ENCODE measurements at places on chromosomes 2 and 18.

DNA sequence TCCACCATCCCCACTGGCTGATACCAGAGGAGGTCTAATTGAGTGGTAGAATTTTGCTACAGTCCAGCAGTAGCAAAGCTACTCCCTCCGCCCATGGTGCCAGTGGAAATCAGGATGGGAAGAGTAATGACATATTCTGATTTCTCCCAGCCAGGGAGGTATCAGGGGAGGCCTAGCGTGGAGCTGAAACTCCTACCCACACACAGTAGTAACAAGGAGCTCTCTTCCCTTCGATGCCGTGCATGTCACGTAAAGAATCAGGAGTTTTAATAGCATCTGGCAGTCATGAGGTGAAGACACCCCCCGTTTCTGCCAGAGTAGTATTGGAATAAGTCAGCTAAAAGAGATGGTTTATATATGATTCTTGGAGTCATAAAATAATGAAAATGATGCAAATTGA is 786.8 kb upstream of the DDX18 start:
- no peaks in the 10 kb centered on the region for H3K4me1 ChIP-seq
- no peak for DNase-seq
- H3K4me3 ChIP-seq: no peak overlapping the region

GRCh38 chr2:11500702-11501303 is 33.0 kb upstream of the GREB1 start:
- peaks cover 23% of the 10 kb centered on the region for H3K27me3 ChIP-seq
- DNase-seq: no peak
- H3K36me3 ChIP-seq: no peaks in the 10 kb centered on the region
- H3K4me3 ChIP-seq: peak overlapping the region; percentile 9
- H3K4me1 ChIP-seq: peaks cover 6% of the 10 kb centered on the region
- H3K27ac ChIP-seq: no peak overlapping the region

DNA sequence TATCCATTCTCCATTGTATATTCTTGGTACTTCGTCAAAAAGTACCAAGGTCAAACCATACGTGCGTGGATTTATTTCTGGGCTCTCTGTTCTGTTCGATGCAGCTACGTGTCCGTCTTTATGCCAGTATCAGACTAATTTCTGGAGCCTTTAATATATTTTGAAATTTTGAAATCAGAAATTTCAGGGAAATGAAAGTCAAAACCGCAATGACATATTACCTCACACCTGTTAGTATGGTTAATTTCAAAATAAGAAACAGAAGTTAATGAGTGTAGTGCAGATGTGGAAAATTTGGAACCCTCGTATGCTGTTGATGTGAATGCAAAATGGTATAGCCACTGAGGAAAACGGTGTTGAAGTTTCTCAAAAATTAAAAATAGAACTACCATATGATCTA is 156.1 kb upstream of the TRIB2 start:
- H3K4me3 ChIP-seq: no peak overlapping the region
- H3K27ac ChIP-seq: no peak overlapping the region
- H3K4me1 ChIP-seq: peaks cover 18% of the 10 kb centered on the region
- H3K36me3 ChIP-seq: no peaks in the 10 kb centered on the region

- no peaks in the 10 kb centered on the region for H3K36me3 ChIP-seq
- H3K27me3 ChIP-seq: peaks cover 3% of the 10 kb centered on the region
- no peaks in the 10 kb centered on the region for H3K4me1 ChIP-seq
- H3K27ac ChIP-seq: no peak overlapping the region
Measured at GRCh38 chr2:145226901-145227300, 707.0 kb upstream of the ZEB2 start.

GRCh38 chr2:60641811-60642788 is 88.6 kb upstream of the BCL11A start:
- H3K27me3 ChIP-seq: no peaks in the 10 kb centered on the region
- H3K27ac ChIP-seq: no peak overlapping the region
- no peaks in the 10 kb centered on the region for H3K4me1 ChIP-seq
- no peak overlapping the region for H3K4me3 ChIP-seq
- DNase-seq: no peak

- no peak for DNase-seq
- H3K36me3 ChIP-seq: no peaks in the 10 kb centered on the region
- peak overlapping the region; percentile 31 for H3K27ac ChIP-seq
- H3K4me3 ChIP-seq: no peak overlapping the region
Measured at GRCh38 chr2:170813611-170814532, 2.8 kb upstream of the GAD1 start.

GRCh38 chr2:85665264-85665937 is 2.6 kb downstream of the SFTPB start:
- no peaks in the 10 kb centered on the region for H3K36me3 ChIP-seq
- no peaks in the 10 kb centered on the region for H3K27me3 ChIP-seq
- no peak overlapping the region for H3K4me3 ChIP-seq

GRCh38 chr2:74239346-74239745 is 40.9 kb downstream of the MTHFD2 start:
- no peaks in the 10 kb centered on the region for H3K27me3 ChIP-seq
- no peak overlapping the region for H3K4me3 ChIP-seq
- H3K4me1 ChIP-seq: no peaks in the 10 kb centered on the region
- H3K27ac ChIP-seq: no peak overlapping the region
- H3K36me3 ChIP-seq: no peaks in the 10 kb centered on the region
- DNase-seq: no peak

DNA sequence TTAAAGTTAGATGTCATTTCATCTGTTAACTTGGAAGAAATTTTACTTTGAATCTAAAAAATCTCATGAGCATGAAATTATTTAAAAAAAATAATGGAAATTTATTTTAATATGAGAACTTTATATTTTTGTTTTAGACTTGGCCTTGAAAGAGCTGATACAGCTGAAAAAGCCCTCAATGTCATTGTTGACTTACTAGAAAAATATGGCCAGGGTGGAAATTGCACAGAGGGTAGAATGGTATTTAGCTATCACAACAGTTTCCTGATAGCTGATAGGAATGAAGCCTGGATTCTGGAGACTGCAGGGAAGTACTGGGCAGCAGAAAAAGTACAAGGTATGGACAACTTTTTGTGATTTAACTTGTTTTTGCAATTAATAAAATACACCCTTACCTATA is 5.3 kb downstream of the SCRN3 start:
- H3K27ac ChIP-seq: no peak overlapping the region
- no peaks in the 10 kb centered on the region for H3K27me3 ChIP-seq
- no peak for DNase-seq
- peaks cover 3% of the 10 kb centered on the region for H3K4me1 ChIP-seq
- H3K4me3 ChIP-seq: no peak overlapping the region

DNA sequence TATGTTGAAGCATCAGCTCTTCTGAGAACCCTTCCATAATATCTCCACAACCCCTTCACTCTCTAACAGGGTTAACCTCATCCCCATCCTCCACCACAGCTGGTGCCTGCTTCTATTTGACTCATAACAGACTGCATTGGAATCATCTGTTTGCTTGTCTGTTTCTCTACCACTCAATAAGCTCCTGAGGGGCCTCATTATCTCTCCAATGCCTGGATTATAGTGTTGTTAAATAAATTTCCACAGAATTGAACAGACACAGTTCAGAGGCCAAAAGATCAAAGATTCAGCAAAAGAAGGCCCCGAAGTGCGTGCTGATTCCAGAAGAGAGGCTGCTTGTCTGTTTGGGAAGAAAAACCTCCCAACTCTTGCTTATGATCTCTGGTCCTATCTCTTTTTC is 33.7 kb upstream of the FAM98A start:
- H3K27ac ChIP-seq: no peak overlapping the region
- no peak overlapping the region for H3K4me3 ChIP-seq
- H3K36me3 ChIP-seq: no peaks in the 10 kb centered on the region
- H3K27me3 ChIP-seq: peaks cover 2% of the 10 kb centered on the region

GRCh38 chr18:13494871-13495445 is 231.4 kb downstream of the FAM210A start:
- H3K4me3 ChIP-seq: no peak overlapping the region
- H3K27me3 ChIP-seq: no peaks in the 10 kb centered on the region
- no peak for DNase-seq
- H3K27ac ChIP-seq: no peak overlapping the region
- no peaks in the 10 kb centered on the region for H3K4me1 ChIP-seq

GRCh38 chr18:42929857-42930256 is 185.6 kb downstream of the RIT2 start:
- H3K27me3 ChIP-seq: no peaks in the 10 kb centered on the region
- no peak overlapping the region for H3K4me3 ChIP-seq
- no peaks in the 10 kb centered on the region for H3K4me1 ChIP-seq

GRCh38 chr18:34809451-34810072 is 99.5 kb downstream of the DTNA start:
- H3K4me1 ChIP-seq: peaks cover 17% of the 10 kb centered on the region
- H3K27me3 ChIP-seq: peaks cover 2% of the 10 kb centered on the region
- DNase-seq: no peak
- H3K27ac ChIP-seq: no peak overlapping the region
- no peaks in the 10 kb centered on the region for H3K36me3 ChIP-seq

- H3K36me3 ChIP-seq: peaks cover 15% of the 10 kb centered on the region
- no peak for DNase-seq
- H3K27me3 ChIP-seq: no peaks in the 10 kb centered on the region
- H3K4me3 ChIP-seq: no peak overlapping the region
- peaks cover 9% of the 10 kb centered on the region for H3K4me1 ChIP-seq
Measured at GRCh38 chr2:199940373-199940772, 14.9 kb downstream of the TYW5 start.

GRCh38 chr2:3214806-3215404 is 162.7 kb downstream of the EIPR1 start:
- H3K4me1 ChIP-seq: peaks cover 40% of the 10 kb centered on the region
- H3K27me3 ChIP-seq: no peaks in the 10 kb centered on the region
- H3K36me3 ChIP-seq: peaks cover 28% of the 10 kb centered on the region
- peak overlapping the region; percentile 55 for H3K4me3 ChIP-seq
- H3K27ac ChIP-seq: peak overlapping the region; percentile 94
- DNase-seq: no peak

DNA sequence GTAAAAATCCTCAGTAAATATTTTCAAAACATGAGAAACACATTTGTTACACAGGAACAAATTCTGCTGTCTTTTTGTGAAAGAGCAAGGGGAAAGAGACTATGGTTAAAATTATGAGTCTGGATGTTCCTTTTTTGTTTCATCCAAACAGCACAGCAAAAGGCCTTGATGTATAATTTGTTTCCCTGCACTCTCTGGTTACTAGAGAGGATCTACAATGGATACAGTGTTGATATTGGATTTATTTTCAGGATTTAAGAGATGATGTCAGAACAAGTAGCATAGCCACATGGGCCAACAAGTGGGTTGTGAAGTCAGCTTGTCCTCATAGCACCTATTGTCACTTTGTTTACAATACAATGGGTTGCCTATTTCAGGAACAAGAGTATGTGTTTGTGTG is 11.3 kb upstream of the ERBB4 start:
- no peaks in the 10 kb centered on the region for H3K4me1 ChIP-seq
- H3K4me3 ChIP-seq: no peak overlapping the region
- no peak overlapping the region for H3K27ac ChIP-seq
- peaks cover 12% of the 10 kb centered on the region for H3K27me3 ChIP-seq

DNA sequence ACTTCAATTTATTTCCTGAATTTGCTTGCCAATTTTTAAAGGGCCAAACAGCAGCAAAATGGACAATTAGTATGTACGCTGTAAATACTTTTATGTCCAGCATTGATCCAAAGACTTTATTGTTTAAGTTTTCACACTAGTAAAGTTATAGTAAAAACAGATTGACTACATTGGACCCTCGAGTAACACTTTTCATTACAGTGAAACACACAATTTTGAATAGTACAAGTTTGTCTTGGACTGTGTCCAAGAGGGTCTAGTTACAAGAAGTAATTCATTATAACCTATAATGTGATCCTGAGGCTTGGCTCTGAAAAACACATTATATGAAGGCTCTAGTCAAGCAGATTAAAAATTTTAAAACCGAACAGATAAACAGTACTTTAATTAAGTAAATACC is 11.4 kb upstream of the RBBP8 start:
- DNase-seq: no peak
- no peaks in the 10 kb centered on the region for H3K36me3 ChIP-seq
- no peak overlapping the region for H3K4me3 ChIP-seq
- no peaks in the 10 kb centered on the region for H3K4me1 ChIP-seq
- no peak overlapping the region for H3K27ac ChIP-seq
- H3K27me3 ChIP-seq: no peaks in the 10 kb centered on the region

GRCh38 chr18:62848946-62849345 is 133.6 kb downstream of the PHLPP1 start:
- H3K4me1 ChIP-seq: peaks cover 16% of the 10 kb centered on the region
- no peak overlapping the region for H3K27ac ChIP-seq
- no peak overlapping the region for H3K4me3 ChIP-seq

DNA sequence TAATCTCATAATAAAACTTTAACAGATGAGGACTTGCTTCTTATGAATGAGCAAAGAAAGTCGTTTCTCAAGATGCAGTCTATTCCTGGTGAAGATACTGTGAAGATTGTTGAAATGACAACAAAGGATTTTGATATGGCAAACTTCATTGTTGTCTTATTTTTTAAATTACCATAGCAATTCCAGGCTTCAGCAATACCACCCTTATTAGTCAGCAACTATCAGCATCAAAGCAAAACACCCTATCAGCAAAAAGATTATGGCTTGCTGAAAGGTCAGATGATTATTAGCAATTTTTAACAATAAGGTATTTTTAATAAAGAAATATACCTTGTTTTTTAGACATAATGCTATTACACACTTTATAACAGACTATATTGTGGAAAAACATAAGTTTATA is 88.3 kb downstream of the COL5A2 start:
- no peaks in the 10 kb centered on the region for H3K4me1 ChIP-seq
- H3K27me3 ChIP-seq: no peaks in the 10 kb centered on the region
- no peak overlapping the region for H3K4me3 ChIP-seq
- no peak for DNase-seq

- peaks cover 2% of the 10 kb centered on the region for H3K4me1 ChIP-seq
- peaks cover 19% of the 10 kb centered on the region for H3K36me3 ChIP-seq
- H3K27me3 ChIP-seq: peaks cover 11% of the 10 kb centered on the region
- no peak for DNase-seq
Measured at GRCh38 chr2:71151620-71152019, 21.2 kb downstream of the MPHOSPH10 start.

DNA sequence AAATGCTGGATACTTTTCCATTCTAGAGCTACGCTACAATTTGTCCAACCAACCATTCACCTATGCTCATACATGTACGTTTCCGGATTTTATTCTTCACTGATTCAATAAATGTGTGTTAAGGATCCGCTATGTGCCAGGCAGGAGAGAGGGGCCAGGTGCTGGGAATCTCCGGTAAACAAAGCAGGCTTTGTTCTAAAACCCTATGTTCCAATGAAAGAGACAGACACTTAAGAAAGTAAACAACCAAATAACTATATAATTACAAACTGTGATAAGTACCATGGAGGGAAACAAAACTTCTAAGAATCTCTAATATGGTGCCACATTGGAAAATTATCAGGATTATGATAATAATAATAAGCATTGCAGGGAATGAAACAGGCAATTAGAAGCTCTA is 22.2 kb upstream of the POMC start:
- H3K4me3 ChIP-seq: no peak overlapping the region
- no peaks in the 10 kb centered on the region for H3K36me3 ChIP-seq
- H3K4me1 ChIP-seq: no peaks in the 10 kb centered on the region
- H3K27me3 ChIP-seq: no peaks in the 10 kb centered on the region
- H3K27ac ChIP-seq: no peak overlapping the region

GRCh38 chr2:118255301-118255700 is 167.0 kb downstream of the INSIG2 start:
- H3K27ac ChIP-seq: no peak overlapping the region
- H3K4me1 ChIP-seq: peaks cover under 1% of the 10 kb centered on the region
- no peak overlapping the region for H3K4me3 ChIP-seq
- H3K36me3 ChIP-seq: no peaks in the 10 kb centered on the region
- DNase-seq: no peak
- H3K27me3 ChIP-seq: peaks cover 33% of the 10 kb centered on the region

GRCh38 chr2:61585383-61585782 is 47.2 kb upstream of the XPO1 start:
- H3K4me3 ChIP-seq: no peak overlapping the region
- H3K4me1 ChIP-seq: no peaks in the 10 kb centered on the region
- H3K36me3 ChIP-seq: no peaks in the 10 kb centered on the region
- no peak for DNase-seq
- no peak overlapping the region for H3K27ac ChIP-seq

- H3K36me3 ChIP-seq: peaks cover 5% of the 10 kb centered on the region
- no peaks in the 10 kb centered on the region for H3K4me1 ChIP-seq
- no peaks in the 10 kb centered on the region for H3K27me3 ChIP-seq
- no peak for DNase-seq
Measured at GRCh38 chr18:70998490-70998889, 709.6 kb downstream of the SOCS6 start.

Data from natural killer cell treated with Interleukin-12 subunit alpha and Interleukin-12 subunit beta and Interleukin-15 and Interleukin-18, amount 100 ng/mL, for 72 hours (primary cell).